ENCODE measurements at places on chromosomes 3 and 15.

- DNase-seq, result no peak
These were observed 36.7 kb downstream of the CMTM7 start for GRCh38 chr3:32428092-32429068.

DNA sequence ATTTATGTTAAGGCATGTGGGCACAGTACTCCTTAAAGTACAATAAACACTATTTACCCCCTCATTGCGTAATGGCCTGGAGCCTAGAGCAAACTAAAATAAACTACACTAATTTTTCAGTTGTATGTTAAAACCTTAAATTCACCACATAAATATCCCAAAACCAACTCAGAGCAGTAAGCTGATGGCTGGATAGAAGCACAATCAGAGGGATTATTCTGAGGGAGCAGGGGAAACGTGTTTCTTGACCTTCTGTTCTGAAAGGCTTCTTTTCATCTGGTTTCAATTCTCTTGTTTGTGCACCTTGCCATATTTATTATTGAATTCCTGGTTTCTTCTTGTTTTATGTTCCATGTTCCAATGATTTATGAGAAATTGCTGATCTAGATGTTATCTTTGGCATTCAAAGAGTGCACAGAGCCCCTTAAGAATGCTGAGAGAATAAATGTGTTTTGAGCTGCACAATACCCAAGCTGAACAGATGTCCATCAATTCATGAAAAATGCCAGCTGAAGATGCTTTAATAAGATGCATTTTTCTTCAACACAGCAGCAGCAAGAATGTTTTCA is 29.6 kb downstream of the RPL22L1 start:
- no peak for DNase-seq

- no peak for DNase-seq
These were observed 3.9 kb upstream of the PSTPIP1 start for GRCh38 chr15:76991048-76991447.

GRCh38 chr3:177904621-177905020 is 631.6 kb upstream of the KCNMB2 start:
- no peak for DNase-seq

DNA sequence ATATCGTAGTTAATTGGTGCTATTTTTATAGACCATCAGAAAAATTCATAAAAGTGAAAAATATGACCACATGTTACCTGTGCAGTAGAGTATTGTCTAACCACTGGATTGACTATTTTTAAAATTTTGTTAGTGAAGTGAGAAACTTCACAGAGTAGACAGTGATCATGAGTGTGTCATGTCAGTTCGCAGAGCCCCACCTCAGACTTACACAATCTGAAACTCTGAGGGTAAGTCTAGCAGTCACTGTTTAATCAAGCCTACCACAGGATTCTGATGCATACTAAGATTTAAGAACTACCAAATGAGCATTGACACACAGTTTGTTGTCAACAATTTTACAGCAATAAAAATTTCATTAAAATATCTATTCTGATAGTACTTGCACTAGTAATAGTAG is 552.9 kb upstream of the SUCLG2 start:
- DNase-seq, result no peak

- no peak for DNase-seq
These were observed 162.6 kb downstream of the KLF13 start for GRCh38 chr15:31489281-31489680.

DNA sequence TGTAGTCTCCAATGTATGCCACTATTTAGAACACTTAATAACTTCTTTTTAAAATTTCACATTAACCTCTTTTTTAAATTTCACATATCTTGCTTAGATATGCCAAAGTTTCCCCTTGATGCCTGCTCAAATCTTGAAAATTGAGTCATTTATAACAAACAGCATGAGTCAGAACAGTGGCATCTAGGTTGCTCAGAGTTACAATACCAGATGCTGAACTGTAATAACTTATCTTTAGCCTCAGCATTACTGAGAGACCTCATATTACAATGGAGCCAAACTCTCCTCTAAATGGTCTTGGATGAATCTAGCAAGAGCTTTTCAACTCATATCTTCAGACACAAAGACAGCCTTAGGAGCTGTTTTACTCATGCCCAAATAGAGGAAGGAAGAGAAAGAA is 439.3 kb upstream of the ARPP21 start:
- no peak for DNase-seq

DNA sequence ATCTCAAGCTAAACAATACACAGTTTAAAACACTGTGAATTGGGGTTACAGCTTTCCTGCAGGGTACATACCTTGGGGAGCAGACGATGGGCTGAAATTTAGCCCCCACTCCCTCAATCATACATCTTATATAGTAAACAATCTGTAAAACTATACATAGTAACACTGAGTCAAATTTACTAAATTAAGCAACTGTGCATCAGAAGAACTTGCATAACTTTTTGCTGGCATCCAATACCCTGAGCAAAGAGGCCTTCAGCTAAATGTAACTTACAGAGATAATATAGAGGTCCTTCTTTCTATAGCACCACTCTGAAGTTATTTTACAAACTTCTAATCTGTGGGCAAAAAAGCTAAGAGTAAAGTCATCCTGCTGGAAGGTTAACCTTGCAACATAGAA is 603.6 kb upstream of the TGFBR2 start:
- no peak for DNase-seq

DNA sequence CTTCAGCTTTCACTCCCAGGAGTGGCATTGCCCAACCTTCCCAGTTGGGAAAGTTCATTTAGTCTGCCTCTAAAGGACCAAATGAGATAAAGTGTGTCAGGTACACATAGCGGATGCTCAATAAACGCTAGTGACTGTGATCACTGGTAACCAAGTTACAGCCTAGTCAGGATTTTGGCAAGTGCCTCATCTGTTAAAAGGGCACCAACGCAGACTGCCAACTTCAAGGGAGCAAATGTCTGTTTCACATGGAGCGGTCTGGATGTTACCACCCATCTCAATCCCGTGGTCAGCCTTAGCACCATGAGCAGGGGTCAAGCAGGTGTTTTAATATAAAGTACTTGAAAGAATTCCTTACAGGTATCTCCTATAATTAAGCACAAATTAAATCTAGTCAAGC is 22.7 kb downstream of the SLCO3A1 start:
- DNase-seq, result no peak

GRCh38 chr3:94099311-94099710 is 36.5 kb downstream of the NSUN3 start:
- DNase-seq, result no peak

- no peak for DNase-seq
These were observed 204.1 kb upstream of the TBL1XR1 start for GRCh38 chr3:177401375-177401774.

DNA sequence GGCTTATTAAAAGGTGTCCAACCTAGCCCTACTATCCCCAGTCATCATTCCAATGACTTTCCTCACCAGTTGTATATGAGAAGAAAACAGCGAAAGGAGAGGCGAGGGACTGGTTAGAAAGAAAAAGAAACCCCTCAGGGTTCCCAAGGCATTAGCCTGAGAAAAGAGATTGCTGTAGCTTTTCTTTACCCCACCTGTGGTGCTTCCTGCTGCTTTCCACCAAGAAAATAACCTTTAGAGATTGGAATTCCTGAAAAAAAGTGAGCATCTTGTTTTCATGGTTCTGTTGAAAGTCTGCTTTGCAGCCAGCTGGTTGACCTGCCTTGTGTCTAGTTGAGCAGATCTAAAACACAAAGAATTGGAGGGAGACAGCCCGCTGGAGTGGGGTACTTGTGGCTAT is 196.4 kb downstream of the CADPS start:
- DNase-seq, result no peak

- DNase-seq, result no peak
These were observed 710 bp downstream of the ABHD10 start for GRCh38 chr3:111979434-111980038.

DNA sequence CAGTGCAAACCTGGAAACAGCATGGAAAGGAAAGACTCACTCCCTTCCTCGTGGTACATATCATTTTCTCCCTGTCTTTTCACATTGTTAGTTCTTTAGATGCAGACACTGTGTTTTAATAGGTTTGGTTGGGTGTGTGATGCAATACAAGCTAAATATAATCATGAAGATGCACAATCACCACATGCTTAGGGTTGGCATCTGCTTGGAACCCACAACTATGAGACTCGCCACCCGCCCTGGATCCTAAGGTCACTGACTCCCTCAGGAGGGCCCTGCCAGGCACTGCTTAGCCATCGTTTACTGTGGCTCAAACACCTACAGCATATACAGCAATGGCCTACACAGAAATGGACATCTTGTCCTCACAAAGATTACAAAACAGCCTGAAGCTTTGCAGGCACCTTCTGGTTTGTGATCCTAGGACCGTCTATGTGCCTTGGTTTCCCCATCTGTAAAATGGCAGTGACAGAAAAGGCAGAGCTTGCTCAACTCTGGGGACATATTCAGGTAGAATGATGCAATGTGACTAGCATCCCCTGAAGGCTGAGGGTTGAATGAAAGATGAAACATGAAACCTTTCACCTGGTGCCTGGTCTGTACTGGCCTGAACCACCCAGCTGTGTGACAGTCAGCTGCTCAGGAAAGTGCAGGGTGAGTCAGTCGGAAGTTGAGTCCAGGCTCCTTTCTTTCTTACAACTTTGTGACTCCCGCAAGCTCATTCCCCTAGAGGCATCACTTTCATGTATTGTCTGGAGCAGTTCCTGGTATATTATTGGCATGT is 123.6 kb upstream of the PFN2 start:
- no peak for DNase-seq

GRCh38 chr3:50632450-50632849 is 15.5 kb downstream of the MAPKAPK3 start:
- no peak for DNase-seq

GRCh38 chr3:73683706-73684105 is 59.0 kb upstream of the PDZRN3 start:
- no peak for DNase-seq

DNA sequence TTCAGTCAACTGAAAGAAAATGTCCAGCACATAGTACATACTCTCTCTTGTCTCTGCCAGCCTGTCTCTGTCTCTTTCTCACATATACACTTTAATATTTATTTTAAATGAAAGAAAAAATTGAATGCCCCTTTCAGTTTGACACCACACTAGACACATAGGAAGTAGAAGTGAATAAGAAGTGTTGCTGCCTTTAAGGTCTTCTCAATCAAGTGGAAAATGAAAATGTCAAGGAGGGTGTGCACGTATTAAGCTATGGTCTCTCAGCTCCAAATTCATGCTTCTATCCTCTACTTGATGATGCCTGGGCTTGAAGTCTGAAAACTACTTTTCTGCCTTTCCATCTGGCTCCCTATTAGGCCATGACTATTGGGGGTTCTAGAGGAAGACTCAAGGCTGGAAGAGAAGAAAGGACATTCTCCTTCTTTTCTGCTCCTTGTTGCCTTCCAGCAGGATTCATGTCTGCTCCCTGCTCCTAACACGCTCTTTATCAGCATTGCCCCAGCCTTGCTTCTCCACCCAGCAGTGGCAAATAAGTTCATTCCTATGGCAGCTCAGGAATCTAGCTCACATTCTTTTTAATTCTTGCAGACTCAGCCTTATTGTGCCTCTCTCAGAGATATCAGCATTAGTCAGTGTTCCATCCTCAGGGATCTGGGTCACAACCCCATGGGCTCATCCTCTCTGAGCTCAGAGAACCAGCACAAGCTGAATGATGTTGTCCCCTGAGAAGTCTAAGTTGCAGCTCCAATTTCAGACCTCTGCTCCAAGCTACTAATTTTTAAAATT is 609.1 kb upstream of the GRM7 start:
- DNase-seq, result no peak

DNA sequence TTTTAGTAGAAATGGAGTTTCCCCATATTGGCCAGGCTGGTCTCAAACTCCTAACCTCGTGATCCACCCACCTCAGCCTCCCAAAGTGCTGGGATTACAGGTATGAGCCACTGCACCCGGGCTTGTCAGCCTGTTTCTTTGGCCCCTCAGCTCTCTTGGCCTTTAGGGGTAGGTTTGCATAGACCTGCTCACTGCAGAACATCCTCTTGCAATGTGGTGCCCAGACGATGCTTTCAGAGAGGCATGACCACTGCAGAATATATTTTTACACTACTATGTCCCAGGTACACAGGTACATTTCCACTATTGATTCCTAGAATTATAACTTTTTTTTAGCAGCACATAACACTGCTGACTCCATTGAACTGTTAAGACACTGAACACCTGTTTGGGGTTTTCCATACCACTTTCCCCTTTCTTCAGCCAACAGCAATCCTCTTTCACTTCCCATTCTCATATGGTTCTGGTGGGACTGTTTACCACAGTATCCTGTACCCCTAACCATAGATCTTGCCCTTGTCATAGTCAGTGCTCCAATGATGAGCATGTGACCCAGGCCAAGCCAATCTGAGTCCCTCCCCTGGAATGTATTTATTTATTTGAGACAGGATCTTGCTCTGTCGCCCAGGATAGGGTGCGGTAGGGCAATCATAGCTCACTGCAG is 21.1 kb downstream of the CCDC32 start:
- DNase-seq, result no peak

DNA sequence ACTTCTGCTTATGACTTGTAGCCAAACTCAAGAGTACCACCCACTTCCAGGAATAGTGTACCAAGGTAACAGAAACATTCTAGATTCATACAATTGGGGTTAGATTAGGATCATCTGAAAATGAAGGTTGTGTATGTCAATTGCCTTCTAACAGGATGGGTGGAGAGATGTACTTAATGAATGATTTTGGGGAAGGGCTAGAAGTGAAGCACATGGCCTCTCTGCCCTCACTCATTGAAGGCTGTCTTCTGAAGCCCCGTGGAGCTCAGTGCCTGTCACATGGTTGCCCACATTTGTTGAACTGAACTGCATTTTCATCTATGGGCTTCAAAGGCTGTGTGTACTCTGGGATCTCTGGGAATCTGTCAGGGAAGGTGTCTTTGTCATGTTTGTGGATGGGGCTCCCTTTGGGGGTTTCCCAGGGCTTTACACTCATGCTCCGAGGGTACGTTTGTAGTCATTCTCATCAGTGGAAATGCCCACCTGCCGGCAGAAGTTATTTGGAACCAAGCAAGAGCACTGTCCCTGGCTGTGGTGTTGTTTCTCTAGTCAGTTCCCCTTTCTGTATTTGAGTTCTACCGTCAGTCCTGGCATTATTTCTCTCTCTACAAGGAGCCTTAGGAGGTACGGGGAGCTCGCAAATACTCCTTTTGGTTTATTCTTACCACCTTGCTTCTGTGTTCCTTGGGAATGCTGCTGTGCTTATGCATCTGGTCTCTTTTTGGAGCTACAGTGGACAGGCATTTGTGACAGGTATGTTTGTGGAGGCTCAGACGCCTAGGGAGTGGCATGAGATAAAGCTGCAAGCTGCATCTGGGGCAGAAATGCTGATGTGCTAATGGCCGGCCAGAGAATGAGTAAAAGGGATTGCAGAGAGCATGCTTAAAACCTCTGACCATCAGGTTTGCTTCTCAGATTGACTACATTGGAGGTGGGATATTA is 22.4 kb downstream of the CD86 start:
- no peak for DNase-seq

GRCh38 chr3:150370122-150370602 is 37.9 kb upstream of the TSC22D2 start:
- DNase-seq, result no peak

DNA sequence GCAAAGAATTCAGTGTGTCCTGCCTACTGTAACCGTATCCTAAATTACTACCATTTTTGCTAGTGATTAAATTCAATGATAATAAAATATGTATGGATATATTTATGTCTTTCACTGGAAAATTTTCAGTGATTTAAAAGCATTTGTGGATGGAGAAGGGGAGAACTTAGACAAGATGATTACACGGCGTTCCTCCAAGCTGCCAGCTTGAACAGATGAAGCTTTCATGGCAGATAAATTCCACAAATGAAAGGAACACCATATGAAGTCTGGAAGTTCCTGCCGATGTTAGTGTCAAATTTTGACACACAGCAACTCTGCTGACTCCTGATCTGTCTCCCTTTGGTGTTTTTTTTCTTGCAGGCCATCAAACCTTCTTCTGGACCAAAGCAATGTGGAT is 364.7 kb downstream of the EPHA3 start:
- no peak for DNase-seq

GRCh38 chr15:100430411-100430810 is 88.6 kb upstream of the ADAMTS17 start:
- no peak for DNase-seq
